NCI-H1417 (cell line): ENCODE measurements at places on chromosomes 2 and 18.

DNA sequence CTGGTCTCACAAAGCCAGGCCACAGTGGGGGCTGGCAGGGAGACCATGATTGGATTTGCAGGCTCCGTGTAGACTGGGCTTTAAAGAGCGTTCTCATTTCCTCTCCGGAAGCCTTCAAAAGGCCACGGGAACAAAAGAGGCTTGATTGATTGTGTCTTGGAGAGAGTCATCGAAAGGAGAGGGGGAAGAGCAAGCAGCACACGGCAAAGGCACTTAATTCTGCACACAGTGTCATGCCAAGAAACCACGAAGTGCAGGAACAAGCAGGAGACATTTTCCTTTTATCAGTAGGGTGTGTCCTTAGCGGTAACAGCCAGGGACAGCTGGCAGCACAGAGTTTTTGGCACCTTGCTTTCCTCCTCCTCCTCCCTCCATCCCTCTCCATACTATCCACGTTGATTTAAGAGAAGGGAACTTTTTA is 47.7 kb downstream of the GLI2 start:
- DNase-seq = peak; percentile 42

DNA sequence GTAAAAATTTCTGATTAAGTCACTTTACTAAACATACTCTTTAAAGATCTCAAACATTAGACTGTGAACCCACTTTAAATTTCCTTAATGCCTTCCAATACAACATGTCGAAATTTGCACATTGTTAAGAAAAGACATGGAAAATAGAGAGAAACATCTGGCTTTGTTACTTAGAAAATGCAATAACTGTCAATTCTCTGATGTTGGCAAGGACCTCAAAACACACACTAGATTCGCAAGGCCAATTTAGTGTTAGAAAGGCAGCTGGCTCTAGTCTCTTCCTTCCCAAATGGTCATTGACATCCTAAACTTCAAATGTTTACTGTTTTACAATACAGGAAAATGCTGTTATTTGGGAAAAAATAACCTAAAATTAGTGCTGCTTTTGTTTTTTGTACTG is 110.6 kb downstream of the UPP2 start:
- no peak for DNase-seq

- DNase-seq = no peak
Measured at GRCh38 chr2:147639891-147640290, 204.9 kb upstream of the ACVR2A start.

- peak; percentile 95 for DNase-seq
Measured at GRCh38 chr2:218962859-218963492, 3.5 kb downstream of the CDK5R2 start.

DNA sequence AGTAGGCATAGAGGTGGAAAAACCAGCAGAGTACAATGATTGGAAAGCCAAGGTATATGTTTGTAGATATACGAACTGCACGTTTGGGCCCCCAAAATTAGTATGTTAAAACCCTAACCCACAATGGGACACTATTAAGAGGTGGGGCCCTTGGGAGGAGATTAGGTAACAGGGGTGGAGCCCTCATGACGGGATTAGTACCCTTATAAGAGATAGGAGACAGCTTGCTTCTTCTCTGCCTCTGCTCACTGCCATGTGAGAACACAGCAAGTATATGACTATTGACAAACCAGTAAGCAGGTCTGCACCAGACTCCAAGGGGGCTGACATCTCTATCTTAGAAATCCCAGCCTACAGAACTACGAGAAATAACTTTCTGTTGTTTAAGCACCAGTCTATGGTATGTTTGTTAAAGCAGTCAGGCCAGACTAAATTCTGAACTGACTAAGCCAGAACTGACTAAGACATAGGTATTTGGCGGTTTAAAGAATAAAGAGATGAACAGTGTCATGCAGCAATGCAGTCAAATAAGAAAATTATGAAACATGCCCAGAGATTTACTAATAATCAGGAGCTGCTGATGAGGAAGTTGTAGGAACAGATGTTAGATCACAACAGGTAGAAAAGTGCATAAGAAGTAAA is 182.9 kb downstream of the DYM start:
- no peak for DNase-seq

GRCh38 chr18:45255197-45255890 is 359.9 kb upstream of the SLC14A2 start:
- DNase-seq = no peak

DNA sequence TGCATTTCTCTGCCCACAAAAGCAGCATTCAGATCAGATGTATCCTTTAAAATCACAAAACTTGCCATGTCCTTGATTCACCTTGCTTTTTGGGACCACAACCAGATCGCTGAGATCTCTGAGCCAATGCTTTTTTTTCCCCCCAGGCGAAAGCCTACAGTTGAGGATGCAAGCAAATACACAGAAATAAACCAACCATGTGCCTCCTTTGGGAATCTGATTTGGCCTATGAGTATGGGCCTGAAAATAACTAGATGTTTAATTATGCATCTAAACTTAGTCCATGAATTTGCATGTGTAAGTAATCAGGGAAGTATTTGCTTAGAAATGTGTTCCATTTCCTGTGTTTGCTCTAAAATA is 49.7 kb upstream of the CDC42EP3 start:
- no peak for DNase-seq

GRCh38 chr2:7010391-7011054 is 93.3 kb downstream of the RNF144A start:
- no peak for DNase-seq

DNA sequence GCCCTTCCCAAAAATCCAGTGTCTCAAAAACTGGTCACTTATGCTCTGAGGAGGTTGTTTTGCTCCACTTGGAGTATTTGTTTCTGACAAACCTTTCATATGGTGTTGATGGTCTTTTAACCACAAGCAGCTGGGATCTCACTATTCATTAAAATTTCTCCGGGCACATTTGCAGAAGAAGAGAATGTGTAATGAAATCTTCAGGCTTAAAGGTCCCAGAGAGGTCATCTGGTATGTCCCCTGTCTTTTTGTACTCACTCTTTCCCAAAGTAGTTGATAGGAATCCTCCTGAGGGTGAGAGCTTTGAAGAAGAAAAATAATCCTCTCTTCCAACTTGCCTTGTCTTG is 430.8 kb downstream of the SETBP1 start:
- no peak for DNase-seq

- DNase-seq = no peak
Measured at GRCh38 chr2:68577183-68577582, 66.2 kb upstream of the PROKR1 start.

DNA sequence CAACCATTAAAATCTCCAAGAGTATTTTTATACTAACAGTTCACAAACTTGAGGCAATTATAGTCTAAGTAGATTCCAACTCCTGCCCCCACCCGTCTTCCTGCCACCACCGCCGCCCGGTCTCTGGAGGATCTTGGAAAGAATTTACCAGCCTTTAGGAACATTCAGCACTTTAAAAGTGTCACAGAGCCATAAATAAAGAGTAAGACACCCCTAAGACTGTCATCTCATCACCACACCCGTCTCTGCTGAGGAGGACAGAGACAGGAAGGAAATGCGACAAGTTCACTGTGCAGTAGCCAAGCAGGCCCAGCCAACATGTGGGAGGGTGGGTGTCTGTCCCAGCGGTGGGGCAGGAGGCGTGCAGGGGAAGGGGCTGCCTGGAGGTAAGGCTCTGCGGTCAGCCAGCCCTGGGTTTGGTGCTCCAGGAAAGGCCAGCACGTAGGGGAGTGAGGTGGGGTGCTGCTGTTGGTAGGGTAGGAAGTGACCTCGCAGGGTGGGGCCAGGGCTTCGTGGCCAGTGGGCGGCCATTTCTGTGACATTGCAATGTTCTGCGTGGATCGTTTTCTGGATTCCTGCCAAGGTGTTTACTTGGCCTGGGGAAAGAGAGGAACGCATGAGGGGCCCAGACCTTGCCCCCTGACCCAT is 111.6 kb downstream of the FAM210A start:
- no peak for DNase-seq

DNA sequence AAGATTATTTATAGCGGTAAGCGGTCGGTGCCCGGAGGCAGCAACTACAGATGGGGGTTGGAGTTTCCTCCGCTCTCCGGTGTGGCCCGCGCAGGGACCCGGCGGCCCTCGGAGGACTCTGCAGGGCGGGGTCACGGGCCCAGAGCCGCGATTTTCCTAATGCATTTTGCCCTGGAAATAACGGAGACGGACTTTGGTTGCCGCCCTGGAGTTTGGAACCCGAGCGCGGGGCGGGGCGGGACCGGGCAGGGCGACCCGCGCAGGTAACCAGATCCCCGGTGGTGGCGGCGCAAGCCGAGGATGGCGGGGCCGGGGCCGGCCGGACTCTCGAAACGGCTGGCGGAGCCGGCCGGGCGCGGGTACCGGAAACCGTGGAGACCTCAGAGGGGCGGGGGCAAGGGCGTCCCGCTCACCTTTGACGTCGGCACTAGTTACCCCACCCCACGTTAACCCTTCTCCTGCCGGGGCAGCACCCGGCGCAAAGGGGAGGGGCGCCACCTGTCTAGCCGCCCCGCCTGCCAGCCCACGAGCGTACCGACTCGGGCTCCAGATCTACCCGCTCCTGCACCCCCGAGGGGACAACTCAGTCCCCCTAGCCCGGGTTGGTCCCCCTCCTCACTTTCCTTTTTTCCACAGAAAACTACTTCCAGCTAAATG is 2.9 kb downstream of the CYP26B1 start:
- no peak for DNase-seq

DNA sequence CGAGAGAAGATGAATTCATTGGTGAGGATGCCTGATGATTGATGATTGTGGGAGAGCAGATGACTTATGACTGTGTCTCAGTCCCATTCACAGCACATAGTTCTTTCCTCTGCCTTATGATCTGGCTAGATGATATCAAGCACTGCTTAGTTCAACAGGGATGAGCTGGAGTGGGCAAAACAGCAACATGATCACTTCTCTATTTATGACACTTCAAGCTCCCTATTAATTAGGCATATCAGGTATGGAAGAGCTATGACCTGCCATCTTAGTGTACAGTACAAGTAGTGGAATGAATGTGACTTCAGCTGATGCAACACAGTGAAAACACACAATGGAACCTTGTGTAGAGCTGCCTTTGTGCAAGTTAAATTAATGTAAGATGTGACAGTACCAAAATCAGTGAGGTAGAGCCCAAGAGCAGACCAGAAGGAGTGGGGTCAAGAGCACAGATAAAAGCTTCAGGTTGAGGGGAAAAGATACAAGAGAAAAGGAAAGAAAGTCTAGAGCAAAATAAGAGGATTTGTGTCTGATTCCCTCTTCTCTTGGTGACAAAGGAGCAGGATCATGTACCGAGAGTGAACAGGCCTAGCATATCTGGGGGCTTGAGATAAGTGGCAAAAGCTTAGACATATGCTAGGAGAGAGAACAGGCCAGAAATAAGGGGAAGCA is 93.0 kb upstream of the MYO3B start:
- no peak for DNase-seq

GRCh38 chr2:30149976-30150375 is 3.2 kb downstream of the YPEL5 start:
- no peak for DNase-seq

DNA sequence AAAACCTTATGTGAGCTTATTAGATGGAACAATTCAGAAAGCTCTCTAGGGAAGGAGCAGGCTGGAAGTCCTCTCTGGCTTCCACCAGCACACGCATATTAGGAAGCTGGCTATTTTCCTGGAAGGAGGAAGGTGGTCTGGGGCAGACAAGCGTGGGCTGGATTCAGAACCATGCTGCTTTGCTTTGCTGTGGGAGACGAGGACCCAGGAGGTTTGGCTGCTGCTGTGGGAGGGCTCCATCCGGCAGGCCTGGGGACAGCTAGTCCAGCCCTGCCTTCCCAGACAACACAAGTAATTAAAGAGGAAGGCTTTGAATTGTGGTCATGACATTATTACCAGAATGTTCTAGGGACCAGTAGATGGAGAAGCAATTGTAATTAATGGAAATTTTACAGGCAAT is 238.8 kb upstream of the MYT1L start:
- no peak for DNase-seq

DNA sequence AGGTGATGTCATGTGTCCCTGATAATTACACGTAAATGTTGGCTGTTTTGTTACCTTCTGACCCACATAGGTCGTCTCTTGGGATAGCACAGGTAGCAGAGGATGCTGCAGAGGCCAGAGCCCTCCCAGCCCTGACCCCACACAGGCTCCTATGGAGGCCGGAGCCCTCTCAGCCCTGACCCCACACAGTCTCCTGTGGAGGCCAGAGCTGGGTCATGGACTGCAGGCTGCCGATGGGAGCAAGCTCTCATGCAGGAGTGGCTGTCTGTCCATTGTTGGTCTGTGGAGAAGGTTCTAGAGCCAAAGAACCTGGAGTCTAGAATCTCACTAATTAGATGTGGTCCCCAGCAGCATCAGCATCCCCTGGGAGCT is 155.5 kb downstream of the LDLRAD4 start:
- DNase-seq = no peak

DNA sequence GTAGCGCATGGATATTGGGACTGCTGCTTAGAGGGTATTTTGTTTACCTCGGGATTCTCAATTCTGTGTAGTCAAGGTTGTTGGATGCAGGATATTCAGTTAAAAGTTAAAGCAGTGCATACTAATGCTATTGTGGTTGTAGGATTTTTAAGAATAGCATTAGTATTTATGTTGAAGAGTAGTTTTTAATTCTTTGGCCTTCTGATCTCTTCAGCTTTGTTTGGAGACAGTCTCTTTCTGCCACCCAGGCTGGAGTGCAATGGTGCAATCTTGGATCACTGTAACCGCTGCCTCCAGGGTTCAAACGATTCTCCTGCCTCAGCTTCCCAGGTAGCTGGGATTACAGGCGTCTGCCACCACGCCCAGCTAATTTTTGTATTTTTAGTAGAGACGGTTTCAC is 1.5 kb downstream of the RHBDD1 start:
- no peak for DNase-seq

GRCh38 chr2:68693951-68694350 is 40.7 kb upstream of the ARHGAP25 start:
- DNase-seq = no peak

- DNase-seq = no peak
Measured at GRCh38 chr2:198811198-198811597, 646.5 kb downstream of the SATB2 start.

- DNase-seq = no peak
Measured at GRCh38 chr2:240447331-240447730, 11.9 kb downstream of the GPC1 start.

DNA sequence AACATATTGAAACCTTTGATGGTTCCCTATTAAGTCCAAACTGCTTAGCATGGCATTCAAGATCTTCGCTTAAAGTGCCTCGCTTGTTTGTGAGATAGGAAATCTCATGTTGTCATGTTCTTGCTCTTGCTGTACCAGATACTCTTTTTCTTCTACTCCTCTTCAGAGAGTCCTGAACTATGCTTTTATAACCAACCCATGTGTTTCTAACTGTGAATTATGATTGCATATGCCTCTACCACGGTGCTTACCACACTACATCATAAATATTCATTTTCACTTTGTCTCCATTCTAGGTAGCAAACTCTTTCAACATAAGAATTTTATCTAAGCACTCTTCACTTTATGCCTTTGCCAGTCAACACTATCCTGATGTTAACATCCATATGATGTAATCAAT is 23.6 kb downstream of the STAT4 start:
- DNase-seq = no peak

DNA sequence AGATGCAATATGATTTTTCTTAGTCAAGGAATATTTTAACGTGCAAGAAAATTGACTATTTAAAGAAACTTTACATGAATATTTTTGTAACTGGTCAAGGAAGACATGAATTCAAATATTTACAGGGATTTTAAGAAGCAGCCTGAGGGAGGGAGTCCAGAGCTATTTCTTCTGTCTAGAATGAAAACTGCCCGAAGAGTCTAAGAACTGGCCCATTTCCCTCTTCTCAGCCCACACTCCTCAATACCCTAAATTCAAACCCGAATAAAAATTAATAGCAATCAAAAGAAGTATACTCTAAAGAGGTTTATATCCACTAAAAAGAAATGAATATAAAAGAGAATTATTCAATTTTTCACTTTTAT is 6.5 kb upstream of the NDUFV2 start:
- no peak for DNase-seq

- DNase-seq = no peak
Measured at GRCh38 chr18:47788621-47789020, 141.8 kb downstream of the SMAD2 start.
